CD4-positive, alpha-beta T cell treated with Interleukin-6 for 4 hours (primary cell): ENCODE measurements at places on chromosomes 16 and 17.

DNA sequence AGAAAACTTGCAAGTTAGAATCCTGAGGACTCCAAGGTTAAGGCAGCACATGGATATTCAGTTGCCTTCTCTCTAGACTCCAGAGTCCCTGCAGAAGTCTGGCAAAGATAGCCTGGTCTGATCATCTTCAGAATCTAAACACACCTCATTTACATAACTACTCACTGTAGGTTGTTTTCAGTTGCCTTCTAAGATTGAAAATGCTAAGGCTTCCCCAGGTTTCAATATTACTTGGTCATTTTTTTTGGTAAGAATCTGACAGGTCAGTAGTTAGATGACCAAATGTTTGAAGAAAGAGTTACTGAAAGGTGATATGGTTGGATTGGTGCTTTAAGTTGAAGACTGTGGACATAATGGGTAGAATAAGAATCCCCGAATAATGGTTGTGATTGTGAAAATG, 205.4 kb upstream of the KCNJ16 start:
- DNase-seq, result no peak

DNA sequence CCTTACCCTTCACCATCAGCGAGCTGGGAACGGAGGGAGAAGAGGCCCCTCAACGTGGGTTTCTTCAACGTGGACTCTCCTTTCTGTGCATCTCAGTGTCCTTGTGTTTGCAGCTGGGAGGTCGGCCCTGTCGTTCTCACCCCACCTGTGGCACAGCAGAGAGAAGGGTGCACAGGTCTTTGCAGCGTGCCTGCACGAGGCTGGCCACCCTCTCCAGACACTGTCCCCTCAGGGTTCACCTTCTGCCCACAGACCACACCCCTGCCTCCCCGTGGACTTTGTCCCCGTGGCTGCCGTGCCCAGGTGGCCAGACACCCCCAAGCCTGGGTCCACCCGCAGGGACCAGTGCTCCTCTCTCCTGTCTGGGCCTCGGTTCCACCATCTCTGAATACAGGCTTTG, 7.3 kb upstream of the WDR45B start:
- DNase-seq, result no peak

DNA sequence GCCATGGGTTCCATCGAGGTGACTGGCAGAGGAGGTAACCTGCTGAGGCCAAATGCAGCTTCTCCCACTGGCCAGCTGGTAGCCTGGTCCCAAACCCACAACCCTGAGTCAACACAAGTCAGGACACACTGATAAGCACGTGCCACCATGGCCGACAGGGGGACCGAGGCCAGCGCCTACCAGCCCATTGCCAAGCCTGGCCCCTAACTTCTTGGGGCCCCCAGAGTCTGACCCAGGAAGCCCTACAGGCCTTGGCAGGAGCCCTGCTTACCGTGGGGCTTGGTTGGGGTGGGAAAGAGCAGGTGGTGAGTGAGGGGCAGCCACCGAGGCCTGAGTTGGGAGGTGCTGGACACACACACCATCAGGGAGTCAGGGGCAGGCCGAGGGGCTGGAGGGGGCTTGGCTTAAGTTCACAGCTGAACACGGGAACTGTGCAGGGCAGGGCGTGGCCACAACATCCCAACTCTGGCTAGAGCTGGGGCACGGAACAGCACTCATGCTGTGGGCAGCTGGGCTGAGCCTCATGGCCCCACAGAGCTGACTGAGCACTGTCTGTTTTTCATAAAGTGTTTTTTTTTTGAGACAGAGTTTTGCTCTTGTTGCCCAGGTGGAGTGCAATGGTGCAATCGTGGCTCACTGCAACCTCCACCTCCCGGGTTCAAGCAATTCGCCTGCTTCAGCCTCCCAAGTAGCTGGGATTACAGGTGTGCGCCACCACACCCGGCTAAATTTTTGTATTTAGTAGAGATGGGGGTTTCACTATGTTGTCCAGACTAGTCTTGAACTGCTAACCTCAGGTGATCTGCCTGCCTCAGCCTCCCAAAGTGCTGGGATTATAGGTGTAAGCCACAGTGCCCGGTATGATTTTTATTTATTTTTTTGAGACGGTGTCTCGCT, 5.5 kb downstream of the MRPL28 start:
- no peak for DNase-seq

DNA sequence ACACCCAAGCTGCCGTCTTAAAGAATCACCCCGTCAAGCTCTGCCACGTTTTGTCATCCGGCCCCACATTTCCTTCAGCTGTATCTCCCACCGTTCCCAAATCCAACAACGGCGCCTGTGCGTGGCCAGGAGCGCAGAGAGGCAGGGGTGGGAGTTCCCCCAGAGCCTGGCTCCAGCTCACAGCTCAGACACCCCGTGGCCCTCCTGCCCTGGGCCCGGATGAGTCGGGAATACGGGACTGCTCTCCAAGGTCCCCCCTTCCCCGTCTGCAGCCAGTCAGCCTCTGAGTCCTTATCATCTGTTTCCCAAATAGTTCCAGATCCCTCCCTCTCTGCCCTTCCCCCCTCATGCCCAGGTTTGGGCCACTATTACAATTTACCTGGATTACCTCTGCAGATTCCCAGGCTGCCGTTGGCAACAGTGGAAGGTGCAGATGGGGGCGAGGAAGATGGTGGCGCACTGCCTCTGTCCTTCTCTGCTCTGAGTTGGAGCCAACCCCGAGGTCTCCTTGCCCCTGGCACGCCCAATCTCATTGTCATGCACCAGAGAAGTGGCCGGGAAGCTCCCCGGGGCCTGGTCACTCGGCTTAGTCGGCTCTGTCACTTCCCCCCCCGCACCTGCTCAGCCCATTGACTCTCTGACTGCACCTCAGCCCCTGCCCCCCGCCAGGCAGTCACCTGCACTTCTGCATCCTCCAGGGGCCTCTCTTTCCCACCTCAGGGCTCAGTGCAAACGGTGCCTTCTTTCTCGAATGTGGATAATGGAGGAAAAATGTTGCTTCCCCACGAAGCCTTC, 18.3 kb upstream of the RPTOR start:
- DNase-seq, result no peak

GRCh38 chr16:81397879-81398520, 46.6 kb upstream of the CMIP start:
- DNase-seq, result no peak
